ENCODE measurements at places on chromosomes 7 and 10. TPM values are rescaled to one million over a fixed set of nuclear protein-coding genes. Genes with fewer than 3 reads are reported as not detected.

Gene LRRN3
- total RNA-seq, result 0.20 TPM

Gene SEMA3C
- 0.98 TPM for total RNA-seq

Gene INHBA
- total RNA-seq, result 2.7 TPM

Gene CEP41
- 12.8 TPM for total RNA-seq

Gene EGR2
- 2.1 TPM for total RNA-seq

Gene HOGA1
- 0.28 TPM for total RNA-seq

DNA sequence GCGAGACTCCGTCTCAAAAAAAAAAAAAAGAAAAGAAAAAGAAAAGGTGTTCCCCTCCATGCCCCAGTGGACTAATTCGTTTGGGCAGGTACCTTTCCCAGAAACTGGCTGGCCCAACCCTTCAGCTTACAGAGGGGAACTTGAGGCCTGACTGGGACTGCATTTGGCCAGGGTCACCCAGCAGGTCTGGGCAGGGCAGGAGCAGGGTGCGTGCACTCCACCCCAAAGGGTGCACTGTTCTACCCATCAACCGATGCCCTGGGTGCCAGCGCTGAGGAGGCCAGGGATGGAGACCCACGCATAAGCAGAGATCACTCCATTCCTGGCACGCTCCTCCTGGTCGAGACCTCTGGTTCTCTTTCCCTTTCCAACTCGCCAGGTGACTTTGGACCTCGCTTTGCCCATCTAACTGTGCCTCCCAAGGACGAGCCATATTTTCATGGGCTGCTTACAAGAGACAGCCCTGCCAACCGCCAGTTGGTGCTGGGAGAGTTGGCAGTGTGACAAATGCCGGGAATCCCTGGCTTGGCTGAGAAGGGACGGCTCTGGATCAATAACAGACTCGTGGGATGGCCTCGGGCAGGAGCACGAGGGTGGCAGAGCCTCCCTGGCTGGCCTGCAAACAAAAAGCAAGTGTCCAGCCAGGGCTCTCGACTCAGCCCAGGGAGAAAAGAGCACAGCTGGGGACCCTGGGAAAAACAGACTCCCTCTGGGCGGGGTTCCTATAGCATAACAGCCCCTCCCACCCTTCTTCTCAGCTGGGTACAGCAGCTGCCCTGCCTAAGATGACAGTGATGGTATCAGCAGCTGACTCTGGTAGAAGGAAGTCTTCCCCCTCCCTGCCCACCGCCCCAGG is 7.9 kb downstream of the HSPB1 start:
- H3K27ac ChIP-seq, result no peak overlapping the region
- no peaks in the 10 kb centered on the region for H3K4me1 ChIP-seq
- no peak for DNase-seq
- no peak overlapping the region for H3K4me3 ChIP-seq
- no peaks in the 10 kb centered on the region for H3K36me3 ChIP-seq

GRCh38 chr7:27846388-27846787 is 106.4 kb downstream of the TAX1BP1 start:
- no peak overlapping the region for H3K27ac ChIP-seq
- no peaks in the 10 kb centered on the region for H3K4me1 ChIP-seq
- DNase-seq, result no peak

- no peaks in the 10 kb centered on the region for H3K27me3 ChIP-seq
- no peak for DNase-seq
- no peak overlapping the region for H3K27ac ChIP-seq
- no peaks in the 10 kb centered on the region for H3K4me1 ChIP-seq
Observed at GRCh38 chr10:26566525-26567350, 128.6 kb downstream of the APBB1IP start.

DNA sequence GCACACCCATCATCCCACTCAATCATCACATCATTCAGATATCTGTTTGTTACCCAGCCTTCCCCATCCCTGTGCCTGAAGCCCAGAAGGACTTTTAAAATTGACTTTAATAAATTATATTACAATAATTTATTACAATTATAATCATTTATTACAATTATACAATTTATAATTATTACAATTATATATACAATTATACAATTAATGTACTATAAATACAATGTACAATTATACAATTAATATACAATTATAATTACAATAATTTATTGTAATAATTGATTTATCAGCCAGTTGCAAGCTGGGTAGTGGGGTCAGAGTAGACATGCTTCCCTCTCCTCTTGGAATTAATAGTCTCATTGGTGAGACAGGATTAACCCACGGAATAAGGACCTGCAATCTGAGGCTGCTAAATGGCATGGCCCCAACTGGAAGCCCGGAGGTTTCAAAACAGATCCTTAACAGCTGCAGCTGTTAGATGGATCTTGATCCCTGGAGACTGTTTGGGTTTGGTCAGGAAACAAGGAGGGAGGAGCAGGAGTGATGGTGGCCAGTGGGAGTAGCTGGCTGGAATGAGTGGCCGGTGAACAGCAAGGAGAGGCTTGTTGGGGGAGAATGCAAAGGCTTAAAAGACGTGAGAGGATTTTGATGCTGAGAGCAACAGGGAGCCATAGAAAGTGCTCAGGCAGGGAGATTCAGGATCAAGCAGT is 402.8 kb upstream of the PODXL start:
- no peaks in the 10 kb centered on the region for H3K36me3 ChIP-seq
- no peak overlapping the region for H3K4me3 ChIP-seq
- H3K4me1 ChIP-seq, result peaks cover 5% of the 10 kb centered on the region
- DNase-seq, result no peak

GRCh38 chr7:16978358-16979244 is 96.8 kb upstream of the AGR3 start:
- no peaks in the 10 kb centered on the region for H3K4me1 ChIP-seq
- no peak overlapping the region for H3K4me3 ChIP-seq
- no peaks in the 10 kb centered on the region for H3K27me3 ChIP-seq
- no peak for DNase-seq
- no peak overlapping the region for H3K27ac ChIP-seq

DNA sequence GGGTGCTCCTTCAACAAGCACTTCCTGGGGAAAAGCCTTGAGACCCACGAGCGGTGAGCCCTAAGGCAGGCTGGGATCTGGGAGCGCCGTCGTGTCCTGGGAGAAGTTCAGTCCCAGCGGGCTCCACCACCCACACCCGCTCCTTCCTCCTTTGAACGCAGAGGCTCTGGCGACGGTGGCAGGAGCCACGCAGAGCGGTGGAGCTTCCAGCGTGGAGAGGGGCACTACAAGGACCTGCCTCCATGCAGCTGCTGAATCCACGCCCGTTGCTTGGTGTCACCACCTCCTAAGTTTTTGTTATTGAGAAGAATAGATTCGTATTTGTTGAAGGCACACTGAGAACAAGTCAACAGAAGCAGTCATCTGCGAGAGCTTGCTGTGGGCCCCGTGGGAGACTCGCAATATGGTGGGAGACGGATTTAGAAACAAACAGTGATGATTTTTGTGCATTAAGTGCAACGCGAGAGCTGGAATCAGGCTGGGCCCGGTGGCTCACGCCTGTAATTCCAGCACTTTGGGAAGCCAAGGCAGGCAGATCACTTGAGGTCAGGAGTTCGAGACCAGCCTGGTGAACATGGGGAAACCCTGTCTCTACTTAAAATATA is 60.1 kb upstream of the SDK1 start:
- peaks cover 2% of the 10 kb centered on the region for H3K4me1 ChIP-seq
- H3K36me3 ChIP-seq, result no peaks in the 10 kb centered on the region
- no peak for DNase-seq
- H3K27ac ChIP-seq, result no peak overlapping the region
- no peak overlapping the region for H3K4me3 ChIP-seq

DNA sequence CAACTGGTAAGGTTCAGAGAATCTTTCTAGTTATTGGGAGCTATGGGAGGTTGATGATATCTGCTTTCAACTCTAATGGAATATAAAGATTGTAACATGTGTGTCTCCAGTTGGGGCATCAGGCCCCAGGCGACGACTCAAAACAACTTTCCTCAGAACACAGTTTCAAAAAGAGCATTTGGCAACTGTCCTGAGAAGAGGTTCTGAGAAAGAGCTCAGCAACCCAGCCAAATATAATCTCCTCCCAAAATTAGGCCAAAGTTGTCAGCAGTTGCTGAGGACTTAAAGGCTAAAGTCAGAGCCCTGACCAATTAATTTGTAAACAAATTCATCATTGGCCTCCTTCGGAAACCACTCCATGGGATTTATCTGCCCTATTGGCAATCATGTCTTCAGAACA is 251.1 kb upstream of the NFE2L3 start:
- no peaks in the 10 kb centered on the region for H3K4me1 ChIP-seq
- no peaks in the 10 kb centered on the region for H3K36me3 ChIP-seq
- no peak for DNase-seq
- H3K27me3 ChIP-seq, result no peaks in the 10 kb centered on the region
- H3K27ac ChIP-seq, result no peak overlapping the region
- H3K4me3 ChIP-seq, result no peak overlapping the region

DNA sequence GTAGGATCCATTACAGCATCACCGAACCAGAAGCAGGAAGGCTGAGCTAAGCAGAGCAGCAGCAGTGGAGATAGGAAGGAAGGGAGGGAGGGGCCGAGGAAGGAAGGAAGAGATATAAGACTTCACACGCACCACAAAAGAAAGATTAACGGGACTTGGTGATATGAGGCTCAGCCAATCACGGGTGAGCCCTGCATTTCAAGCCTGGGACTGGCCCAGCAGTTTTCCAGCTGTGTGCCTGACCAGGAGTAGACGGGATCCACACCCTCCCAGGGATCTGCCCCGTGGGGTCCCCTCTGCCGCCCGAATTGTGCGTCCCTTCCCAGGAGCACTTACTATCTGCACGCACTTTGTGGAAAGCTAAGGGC is 16.2 kb downstream of the ATG9B start:
- no peak for DNase-seq
- no peak overlapping the region for H3K4me3 ChIP-seq
- H3K27me3 ChIP-seq, result no peaks in the 10 kb centered on the region
- no peaks in the 10 kb centered on the region for H3K36me3 ChIP-seq
- no peak overlapping the region for H3K27ac ChIP-seq

Data from H1 (cell line).